ENCODE measurements at places on chromosomes 5 and 9.
A peak's percentile ranks its signal among the peaks of the same experiment; 100 is the strongest.

DNA sequence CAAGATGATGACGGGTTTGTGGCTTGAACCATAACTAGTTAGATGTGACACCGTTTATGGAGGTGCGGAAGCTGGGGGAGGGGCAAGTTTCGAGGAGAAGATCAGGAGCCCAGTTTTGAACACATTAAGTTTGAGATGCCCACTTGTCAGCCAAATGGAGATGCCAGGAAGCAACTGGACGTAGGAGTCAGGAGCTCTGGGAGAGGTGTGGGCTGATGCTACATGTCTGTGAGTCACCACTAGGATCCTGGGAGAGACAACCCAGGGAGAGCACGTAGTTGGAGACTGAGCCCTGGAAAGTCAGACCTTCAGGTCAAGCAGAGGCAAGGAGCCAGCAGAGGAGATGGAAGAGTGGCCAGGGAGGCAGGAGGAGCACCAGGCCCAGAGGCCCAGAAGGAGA, 48.8 kb upstream of the SLC25A51 start:
- no peak for DNase-seq

GRCh38 chr9:27539479-27540441, 10.1 kb upstream of the MOB3B start:
- DNase-seq, result no peak

GRCh38 chr5:36646507-36647023, 40.2 kb downstream of the SLC1A3 start:
- no peak for DNase-seq

DNA sequence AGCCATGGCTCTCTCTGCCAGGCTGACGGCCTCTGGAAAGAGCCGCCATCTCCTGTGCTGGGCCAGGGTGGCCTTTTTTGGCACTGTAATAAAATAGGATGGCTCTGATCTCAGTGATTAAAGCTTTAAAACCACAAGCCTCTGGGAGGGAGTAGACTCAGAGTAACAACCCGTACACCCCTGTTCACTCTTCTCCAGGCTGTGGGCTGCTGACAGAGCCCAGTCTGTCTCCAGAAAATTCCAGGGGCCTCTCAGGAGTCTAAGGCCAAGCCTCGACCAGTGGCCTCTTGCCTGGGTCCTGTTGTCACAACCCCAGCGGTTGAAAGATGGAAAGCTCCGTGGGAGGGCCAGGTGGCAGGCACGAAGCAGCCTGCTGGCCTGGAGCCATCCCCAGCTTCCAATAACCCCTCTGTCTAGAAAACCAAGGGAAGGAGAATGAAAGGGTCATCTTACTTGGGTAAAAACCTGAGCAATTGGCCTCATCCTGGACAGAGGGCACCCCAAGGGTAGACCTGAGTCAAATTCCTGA, 286.7 kb upstream of the ZNF462 start:
- no peak for DNase-seq

- DNase-seq, result no peak
Measured at GRCh38 chr5:111173476-111173875, 50.7 kb upstream of the CAMK4 start.

DNA sequence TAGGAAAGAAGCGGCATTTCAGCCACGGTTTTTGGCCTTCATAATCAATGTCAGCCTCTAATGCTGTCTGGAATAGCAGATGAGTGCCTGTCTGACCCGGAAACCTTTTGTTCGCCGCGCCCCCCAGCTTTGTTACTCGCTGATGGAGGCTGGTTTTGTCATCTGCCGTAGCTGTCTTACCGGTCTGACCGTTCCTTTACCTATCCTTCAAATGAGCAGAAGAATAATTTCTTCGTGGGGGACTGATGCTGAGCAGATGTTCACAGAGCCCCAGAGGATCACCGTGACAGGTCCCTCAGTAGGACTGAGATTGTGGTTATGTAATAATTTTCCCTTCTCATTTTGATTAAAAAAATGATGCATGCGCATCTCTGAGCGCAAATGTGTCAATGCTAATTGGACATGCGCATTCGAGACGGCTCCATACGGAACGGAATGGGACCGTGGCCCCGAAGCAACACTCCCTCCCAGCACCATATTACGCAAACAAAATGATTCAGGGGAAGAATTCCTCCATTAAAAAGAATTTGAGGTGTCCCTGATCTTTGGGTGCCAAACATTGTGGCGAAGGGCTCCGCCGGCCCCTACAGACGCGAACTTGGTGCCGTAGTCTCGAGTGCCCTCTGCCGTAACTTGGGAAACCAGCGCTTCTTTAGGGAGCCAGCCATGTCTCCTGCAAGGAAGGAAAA, 27.6 kb downstream of the TLX3 start:
- peak; percentile 14 for DNase-seq

GRCh38 chr5:42583322-42583721, 160.1 kb downstream of the GHR start:
- DNase-seq, result peak; percentile 29

DNA sequence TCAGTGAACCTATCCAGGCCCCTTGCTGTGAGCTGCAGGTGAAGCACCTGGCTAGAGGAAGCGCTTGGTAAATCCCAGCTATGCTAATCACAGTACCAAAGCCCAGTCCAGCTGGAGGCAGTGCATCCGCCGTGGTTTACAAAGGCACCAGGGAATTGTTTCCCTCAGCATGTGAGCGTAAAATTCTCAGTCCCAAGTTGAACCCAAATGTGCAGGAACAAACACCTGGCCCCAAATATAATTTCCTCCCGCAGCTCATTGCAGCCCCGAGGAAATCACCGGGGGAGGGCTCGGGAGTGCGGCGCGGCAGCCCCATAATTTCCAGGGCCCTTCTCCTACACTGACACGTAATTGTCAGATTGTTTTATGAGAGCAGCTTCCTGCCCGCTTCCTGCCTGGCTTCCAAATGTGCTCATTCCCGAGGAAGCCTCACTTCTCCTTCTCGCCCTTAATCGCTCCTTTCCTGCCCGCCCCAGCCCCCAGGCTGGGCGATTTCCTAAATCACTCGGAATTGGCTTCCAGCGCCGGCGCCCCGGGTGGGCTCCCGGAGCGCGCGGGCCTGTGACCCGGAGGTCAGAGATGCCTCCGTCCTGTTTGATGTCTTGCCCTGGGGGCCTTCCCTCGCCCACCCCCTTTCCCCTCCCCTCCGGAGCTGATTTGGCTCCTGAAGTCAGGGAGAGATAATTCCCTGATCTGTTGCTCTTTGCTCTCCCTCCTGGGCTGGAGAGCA, 134.4 kb downstream of the FGF1 start:
- DNase-seq, result no peak

- no peak for DNase-seq
Measured at GRCh38 chr5:148685520-148686134, 31.3 kb upstream of the HTR4 start.

- no peak for DNase-seq
Measured at GRCh38 chr9:75873712-75874111, 16.8 kb upstream of the PCSK5 start.

DNA sequence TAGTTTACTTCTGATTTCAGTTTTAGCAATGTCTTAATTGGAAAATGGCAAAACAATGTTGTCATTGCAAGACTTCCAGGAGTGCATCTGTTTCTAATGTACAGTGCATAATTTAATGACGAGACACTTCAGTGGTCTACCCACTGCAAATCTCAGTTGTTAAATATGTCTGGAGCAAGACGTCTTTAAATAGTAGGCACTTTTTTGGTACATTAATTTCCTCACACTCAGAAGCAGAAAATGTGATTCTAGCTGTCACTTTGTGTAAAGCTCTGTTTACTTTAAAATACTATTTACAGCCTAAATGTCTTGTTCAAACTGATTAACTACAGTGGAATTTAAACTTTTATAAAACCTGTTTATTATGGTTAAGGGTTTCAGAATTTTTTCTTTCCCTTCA, 815.5 kb downstream of the TLE1 start:
- no peak for DNase-seq

GRCh38 chr5:172772112-172772906, 1.3 kb upstream of the DUSP1 start:
- DNase-seq, result peak; percentile 87

DNA sequence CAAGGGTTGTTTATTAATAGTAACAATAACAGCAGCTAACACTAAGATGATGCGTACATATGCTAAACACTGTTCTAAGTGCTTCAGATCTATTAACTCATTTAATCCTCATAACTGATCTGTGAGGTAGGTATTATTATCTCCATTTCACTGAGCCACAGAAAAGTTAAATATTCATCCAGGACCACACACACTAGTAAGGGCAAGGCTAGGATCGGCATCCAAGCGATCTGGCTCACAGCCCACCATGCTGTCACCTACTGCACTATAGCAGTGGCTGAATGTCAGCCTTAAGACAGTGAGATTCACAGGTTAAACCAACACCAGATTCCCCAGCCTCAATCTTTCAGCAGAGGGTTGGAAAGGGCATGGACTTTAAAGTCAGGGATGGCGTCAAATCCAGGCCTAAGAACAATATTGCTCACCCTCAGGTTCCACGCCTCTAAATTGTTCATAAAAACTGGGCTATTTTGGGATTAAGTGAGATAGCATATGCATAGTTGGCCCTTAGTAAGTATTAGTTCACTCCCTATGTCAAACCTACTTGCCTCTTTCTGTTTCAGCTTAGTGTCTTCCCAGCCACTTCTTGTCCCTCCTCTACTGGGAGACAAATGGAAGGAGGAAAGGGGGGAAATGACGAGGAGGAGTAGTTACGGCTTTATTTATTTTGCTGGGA, 150.8 kb downstream of the MAPKAP1 start:
- no peak for DNase-seq

DNA sequence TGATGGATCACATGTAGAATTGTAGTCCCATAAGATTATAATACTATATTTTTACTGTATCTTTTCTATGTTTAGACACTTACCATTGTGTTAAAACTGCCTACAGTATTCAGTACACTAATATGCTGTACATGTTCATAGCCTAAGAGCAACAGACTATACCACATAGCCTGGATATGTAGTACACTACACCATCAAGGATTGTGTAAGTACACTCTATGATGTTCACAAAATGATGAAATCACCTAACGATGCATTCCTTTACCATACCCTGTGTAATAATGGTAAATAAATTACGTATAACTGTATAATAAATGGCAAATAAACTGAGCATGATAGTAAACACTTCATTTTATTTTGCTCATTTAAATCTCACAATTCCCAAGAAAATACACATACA, 60.3 kb downstream of the RICTOR start:
- no peak for DNase-seq

GRCh38 chr5:39417979-39418378, 6.8 kb downstream of the DAB2 start:
- DNase-seq, result no peak

- DNase-seq, result no peak
Measured at GRCh38 chr5:81361600-81361999, 32.3 kb downstream of the ACOT12 start.

GRCh38 chr5:565782-566440, 41.7 kb upstream of the SLC9A3 start:
- DNase-seq, result no peak

- DNase-seq, result peak; percentile 37
Measured at GRCh38 chr5:75037106-75037505, 15.3 kb downstream of the GCNT4 start.

- DNase-seq, result no peak
Measured at GRCh38 chr9:16879416-16879815, 8.9 kb upstream of the BNC2 start.

GRCh38 chr5:20554001-20554400, 566.0 kb upstream of the CDH18 start:
- no peak for DNase-seq

- DNase-seq, result no peak
Measured at GRCh38 chr9:79287708-79288290, 284.0 kb upstream of the TLE4 start.

DNA sequence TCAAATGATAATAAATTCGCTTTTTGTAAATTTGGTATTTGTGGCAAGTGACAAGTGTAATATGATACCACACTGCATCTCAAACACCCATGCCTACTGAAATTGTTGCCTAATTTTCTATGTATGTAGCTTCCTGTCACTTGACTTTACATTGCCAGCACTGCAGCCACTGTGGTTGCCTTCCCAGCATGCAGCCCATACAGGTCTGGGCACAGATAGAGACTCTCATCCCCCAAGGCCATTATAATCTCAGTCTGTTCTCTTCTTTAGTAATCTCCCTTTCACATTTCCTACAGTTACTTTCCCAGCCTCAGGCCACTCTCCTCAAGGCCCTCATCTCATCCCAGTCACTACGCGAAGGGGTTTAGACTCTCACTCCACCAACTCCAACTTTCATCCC, 1200.6 kb downstream of the PTPRD start:
- DNase-seq, result no peak

DNA sequence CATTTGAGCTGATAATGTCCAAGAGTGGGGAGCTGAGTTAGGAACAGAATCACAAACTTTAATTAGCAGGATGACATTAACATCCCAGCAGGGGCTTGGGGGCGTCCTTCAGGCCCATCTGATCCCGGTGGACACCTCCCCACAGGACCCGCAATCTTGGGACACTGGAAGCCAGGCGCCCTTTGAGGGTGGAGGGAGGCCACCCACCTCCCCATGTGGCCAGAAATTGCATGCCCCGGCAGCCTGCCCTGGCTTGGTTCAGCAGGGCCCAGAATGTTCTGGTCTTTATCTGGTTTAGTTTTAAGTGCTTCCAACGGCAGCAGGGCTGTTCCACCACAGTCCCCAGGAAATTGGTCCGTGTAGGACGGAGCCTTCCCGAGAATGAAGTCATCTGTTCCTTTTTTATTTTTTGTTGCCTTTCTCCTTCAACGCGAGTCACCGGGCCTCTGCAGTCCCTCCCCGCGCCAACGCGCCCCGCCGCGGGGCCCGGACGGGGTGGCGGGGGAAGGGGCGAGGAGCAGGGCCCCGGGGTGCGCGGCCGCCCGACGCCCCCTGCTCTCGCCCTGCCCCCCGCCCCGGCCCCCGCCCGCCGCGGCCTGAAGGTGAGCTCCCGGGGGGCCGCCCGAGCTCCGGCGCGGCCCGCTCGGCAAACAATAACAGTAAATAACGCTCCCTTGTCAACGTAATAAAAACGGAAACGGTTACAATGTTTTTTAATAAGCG, 207.9 kb downstream of the C9orf50 start:
- DNase-seq, result peak; percentile 69

GRCh38 chr9:98140503-98140902, 21.5 kb upstream of the TRIM14 start:
- DNase-seq, result no peak

All from CD4-positive, alpha-beta T cell treated with Interleukin-17A for 4 hours (primary cell).